ENCODE measurements at places on chromosomes 6 and 20.
A peak's percentile ranks its signal among the peaks of the same experiment; 100 is the strongest.

- DNase-seq: no peak
Measured at GRCh38 chr6:122079916-122080315, 319.5 kb upstream of the HSF2 start.

- DNase-seq: no peak
Measured at GRCh38 chr6:147127587-147127986, 76.6 kb upstream of the STXBP5 start.

DNA sequence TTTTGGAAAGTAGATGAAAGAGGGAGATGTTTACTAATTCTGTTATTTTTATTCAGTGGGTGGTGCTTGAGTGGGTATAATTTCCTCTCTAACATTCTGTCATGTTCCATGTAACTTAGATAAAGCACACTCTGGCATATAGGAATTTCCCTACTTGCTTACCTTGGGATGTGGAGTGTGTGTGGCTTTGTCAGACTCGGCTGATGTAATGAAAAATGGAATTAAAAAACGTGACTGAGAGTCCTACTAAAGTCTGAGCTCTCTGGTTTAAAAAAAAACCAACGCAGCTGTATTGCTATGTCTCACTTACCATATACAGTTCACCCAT, 98.3 kb downstream of the JARID2 start:
- DNase-seq: no peak

GRCh38 chr6:160765412-160765811, 63.4 kb downstream of the PLG start:
- no peak for DNase-seq

- DNase-seq: no peak
Measured at GRCh38 chr6:2773449-2773848, 8.3 kb downstream of the WRNIP1 start.

- no peak for DNase-seq
Measured at GRCh38 chr20:9100691-9101090, 31.8 kb downstream of the PLCB4 start.

DNA sequence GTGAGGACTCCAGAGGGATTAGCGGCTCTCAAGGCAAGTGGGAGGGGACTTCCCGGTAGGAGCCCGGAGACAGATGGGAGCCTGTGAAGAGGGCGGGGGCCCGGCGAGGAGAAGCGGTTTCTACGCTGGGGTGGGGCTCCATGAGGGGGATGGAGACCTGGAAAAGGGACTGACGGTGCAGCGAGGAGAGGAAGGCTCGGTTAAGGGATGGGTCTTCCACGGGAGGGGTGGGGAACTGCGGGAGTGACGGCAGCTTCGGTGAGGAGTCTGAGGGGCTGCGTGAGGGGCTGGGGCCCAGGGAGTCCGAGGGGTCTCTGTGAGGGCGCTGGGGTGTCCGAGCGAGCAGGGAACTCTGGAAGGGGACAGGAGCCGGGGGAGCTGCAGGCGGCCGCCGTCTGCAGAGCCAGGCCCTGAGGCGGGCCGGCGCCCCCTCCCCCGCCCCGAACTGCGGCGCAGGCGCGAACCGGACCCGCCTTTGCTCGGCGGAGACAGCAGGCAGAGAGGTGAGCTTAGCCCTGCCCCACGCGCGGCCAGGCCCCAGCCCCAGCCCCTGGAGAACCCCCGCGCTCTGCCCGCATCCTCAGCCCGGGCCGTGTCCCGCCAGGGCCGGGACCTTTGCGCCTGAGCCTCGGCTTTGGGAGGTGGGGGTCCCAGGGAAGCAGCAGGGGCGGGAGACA, at the start of gene NRSN2:
Gene NRSN2, plus strand, starts transcription at position 472 of the 677 bp plus-strand sequence. CDS start 2,533 bp downstream, outside the sequence.
- DNase-seq: no peak

DNA sequence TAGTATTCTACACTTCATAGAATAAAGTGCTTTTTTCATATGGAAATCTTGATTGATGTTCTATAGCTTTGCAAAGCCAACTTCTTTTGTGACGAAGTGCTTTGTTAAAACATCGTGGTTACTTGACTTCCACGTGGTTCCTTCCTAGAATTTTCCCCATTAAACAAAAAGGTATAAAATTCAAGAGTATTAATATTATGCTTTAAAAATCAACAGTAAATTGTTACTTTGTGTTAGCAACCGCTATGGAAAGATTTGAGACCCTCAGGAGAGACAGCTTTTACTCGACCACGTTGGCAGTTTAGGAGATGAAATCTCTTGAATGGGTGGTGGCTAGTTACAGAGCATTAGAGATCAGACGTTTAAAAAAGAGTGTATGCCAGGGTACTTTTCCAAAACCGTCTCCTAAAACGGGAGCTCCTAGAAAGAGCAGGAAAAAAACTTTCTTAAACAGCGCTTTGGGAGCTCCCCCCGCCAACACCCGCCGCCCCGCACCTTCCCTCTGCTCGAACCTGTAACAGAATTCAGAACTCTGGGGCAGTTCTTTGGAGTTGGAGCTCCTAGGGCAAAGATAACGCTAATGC, 920 bp downstream of the GJA1 start:
- no peak for DNase-seq

DNA sequence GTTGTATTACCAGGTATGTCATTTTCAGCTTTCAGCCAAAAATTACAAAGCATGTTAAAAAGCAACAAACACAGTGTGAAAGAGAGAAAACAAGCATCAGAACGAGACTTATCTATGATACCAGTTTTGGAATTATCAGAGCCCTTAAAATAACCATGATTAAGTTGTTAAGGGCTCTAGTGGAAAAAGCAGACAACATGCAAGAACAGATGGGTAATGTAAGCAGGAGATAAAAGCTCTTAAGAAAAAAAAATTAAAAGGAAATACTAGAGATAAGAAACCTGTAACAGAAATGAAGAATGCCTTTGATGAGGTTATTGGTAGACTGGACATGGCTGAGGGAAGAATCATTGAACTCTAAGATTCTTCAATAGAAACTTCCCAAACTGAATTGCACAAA, 127.5 kb upstream of the SCGN start:
- no peak for DNase-seq

GRCh38 chr6:21565431-21565830, 28.1 kb upstream of the SOX4 start:
- DNase-seq: no peak

DNA sequence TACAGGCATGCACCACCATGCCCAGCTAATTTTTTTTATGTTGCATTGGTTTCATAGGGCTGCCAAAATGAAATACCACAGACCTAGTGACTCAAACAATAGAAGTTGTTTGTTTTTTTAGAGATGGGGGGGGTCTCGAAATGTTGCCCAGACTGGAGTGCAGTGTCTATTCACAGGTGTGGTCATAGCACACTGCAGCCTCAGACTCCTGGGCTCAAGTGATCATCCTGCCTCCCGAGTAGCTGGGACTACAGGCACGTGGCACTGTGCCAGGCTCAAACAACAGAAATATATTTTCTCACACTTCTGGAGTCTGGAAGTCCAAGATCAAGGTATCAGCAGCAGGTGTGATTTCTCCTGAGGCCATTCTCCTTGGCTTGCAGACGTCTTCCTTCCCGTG, 6.6 kb upstream of the SLC16A10 start:
- no peak for DNase-seq

DNA sequence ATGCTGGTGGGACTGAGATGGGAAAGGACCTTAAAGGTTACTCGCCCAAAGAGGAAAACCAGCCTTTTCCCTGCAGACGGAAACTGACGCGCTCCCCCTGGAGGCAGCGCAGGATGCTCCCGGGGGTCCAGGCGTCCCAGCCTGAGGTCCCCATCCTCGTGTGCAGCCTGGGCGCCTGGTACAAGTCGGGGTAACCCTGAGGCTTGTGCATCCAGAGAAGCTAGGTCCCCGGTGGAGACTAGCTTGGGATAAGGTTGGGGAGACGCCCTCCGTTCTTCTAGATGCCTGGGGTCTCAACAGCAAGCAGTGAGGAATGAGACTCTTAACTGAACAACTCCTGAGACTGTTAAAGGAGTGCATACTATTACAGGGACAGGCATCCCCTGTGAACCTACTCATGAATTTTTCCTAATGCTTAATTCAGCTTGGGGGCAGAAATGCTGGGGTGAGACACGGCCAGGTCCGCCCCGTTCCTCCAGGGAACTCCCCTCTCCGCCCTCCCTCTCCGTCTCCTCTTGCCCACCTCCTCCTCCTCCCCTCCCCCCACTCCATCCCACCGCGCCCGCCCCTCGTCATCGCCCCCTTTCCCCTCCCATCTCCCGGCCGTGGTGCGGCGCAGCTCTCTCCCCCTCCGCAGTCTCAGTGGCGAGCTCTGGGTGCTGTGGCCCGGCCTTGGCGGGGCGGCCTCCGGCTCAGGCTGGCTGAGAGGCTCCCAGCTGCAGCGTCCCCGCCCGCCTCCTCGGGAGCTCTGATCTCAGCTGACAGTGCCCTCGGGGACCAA, at the start of gene PRSS35:
Gene PRSS35, plus strand, starts transcription at position 634 of the 781 bp plus-strand sequence. CDS start 10,908 bp downstream, outside the sequence.
- no peak for DNase-seq

GRCh38 chr6:137928286-137928685, 61.2 kb downstream of the TNFAIP3 start:
- no peak for DNase-seq

GRCh38 chr6:80186082-80186481, 79.6 kb downstream of the BCKDHB start:
- DNase-seq: no peak

- no peak for DNase-seq
Measured at GRCh38 chr20:63940071-63940471, 16.1 kb downstream of the UCKL1 start.

DNA sequence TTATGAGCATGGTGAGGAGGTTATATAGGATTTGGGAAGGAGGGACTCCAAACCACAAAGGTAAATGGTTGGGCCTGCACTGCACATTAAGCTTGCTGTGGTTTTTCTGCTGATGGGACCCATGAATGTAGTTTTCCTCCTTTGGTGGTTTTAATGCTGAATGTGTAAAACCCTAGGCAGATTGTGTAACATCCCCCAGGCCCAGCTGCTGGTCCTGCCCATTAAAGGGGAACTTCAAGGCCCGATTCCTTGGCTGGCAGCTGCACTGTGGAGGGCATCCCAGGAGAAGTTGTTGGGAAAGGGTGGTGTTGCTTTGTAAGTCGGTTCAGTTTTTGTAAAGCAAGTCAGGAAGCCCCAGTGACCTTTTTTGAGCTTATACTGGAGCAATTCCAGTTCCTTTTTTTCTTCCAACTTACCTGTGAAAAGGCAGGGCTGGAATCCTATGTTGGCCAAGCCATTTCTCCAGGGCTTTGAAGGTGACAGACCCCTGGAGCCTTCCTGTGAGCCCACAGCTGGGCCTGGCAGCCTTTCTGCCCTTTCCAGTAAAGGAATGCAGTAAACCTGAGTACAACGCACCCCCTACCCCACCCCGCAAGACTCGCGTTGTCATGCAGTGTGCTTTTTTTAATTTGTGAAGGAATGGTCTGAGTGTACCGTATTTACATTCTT, 43.1 kb upstream of the NAA20 start:
- no peak for DNase-seq

DNA sequence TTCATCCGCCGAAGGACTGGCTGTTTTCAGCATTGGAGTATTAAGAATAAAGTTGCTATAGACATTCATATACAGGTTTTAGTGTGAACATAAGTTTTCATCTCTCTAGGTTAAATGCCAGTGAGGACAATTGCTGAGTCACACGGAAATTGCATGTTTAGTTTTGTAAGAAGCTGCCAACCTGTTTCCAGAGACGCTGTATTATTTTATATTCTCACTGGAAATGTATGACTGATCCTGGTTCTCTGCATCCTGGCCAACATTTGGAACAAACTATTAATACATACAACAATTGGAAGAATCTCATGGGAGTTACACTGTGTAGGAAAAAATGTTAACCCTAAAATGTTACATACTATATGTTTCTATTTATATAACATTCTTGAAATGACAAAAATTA, 16.7 kb upstream of the TGM6 start:
- no peak for DNase-seq

DNA sequence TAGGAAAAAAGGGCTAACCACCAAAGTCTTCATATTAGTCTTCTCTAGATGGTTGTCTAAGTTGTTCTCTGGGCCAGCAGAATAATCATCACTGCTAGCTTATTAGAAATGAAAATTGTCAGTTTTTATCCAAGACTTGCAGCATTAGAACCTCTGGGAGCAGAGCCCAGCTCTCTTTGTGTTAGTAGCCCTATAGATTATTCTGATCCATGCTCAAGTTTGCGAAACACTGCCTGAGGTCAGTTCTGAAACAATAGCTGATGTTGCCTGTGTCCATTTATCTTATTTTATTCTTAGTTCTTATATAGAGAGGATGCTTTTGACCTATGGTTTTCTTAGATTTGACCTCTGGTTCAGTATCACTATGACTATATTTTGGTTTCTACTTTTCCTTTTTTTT, 66.9 kb downstream of the BCKDHB start:
- no peak for DNase-seq

DNA sequence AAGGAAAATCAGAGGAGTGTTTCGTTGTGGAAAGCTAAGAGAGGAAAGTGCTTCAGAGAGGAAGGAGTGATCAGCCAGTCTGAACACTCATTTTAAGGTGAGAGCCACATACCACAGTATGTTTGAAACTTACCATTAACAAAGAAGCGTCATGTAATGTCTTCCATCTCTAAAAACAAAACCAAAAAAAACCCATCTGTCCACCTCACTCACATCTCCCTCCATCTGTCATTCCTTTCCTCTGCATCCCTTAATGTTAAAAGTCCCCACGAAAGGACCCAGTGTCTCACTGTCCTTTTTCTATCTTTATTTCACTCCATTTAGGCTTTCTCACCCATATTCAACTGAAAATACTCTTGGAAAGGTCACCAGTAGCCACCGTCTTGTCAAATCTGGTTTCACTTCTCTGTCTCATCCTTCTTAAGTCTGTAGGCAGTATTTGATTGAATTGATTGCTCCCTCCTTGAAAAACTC, 59.4 kb upstream of the GNRH2 start:
- DNase-seq: peak; percentile 52

- no peak for DNase-seq
Measured at GRCh38 chr6:11868392-11868791, 89.8 kb upstream of the ADTRP start.

DNA sequence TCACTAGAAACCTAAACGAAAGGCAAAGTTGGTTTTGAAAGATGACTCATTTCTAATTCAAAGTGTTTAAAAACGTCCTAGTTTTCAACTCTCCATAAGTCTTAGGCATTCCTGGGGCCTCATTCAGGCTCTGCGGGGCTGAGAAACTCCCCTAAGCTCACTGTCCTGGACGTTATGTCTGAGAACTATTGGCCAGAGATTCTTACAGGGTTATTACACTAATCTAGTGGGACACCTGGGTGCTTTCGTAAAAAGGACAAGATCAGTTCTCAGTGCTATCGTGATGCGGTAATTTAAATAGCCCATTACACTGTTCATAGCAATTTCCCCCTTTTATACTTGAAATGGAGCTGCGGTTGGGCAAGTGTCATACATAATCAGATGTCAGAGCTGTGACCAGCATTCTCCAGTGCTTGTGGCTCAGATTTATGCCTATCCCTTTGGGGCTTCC, 280.9 kb downstream of the QKI start:
- DNase-seq: no peak

All from T-helper 2 cell treated with Interferon-gamma antibody and Interleukin-4, amounts not matched to agents 5 μg/mL and 100 μg/mL, for 36 hours (primary cell).